ENCODE measurements at places on chromosomes 1 and 21. TPM values are rescaled to one million over a fixed set of nuclear protein-coding genes. Genes with fewer than 3 reads are reported as not detected.

Gene SPRR2G
- not detected for polyA plus RNA-seq

Gene IGSF3
- 5.0 TPM for polyA plus RNA-seq

Gene SHISA4
- 79.5 TPM for polyA plus RNA-seq

Gene PODN
- 40.7 TPM for polyA plus RNA-seq

Gene AADACL3
- not detected for polyA plus RNA-seq

Gene C1orf74
- polyA plus RNA-seq = 1.4 TPM

Gene OR2T2
- polyA plus RNA-seq = not detected

Gene ZBTB8A
- polyA plus RNA-seq = 1.8 TPM

Gene ERICH3
- polyA plus RNA-seq = 0.07 TPM

Gene DNAI4
- 1.8 TPM for polyA plus RNA-seq

Gene PRAMEF13
- not detected for polyA plus RNA-seq

Gene LRRC38
- polyA plus RNA-seq = 0.36 TPM

Gene CFAP107
- polyA plus RNA-seq = not detected

Gene TMCO2
- polyA plus RNA-seq = not detected

Gene MYOG
- not detected for polyA plus RNA-seq

Gene F5
- 6.8 TPM for polyA plus RNA-seq

Gene NECTIN4
- polyA plus RNA-seq = 0.02 TPM

Gene RIPK4
- 0.70 TPM for polyA plus RNA-seq

Gene OLIG1
- 0.68 TPM for polyA plus RNA-seq
